ENCODE measurements at places on chromosomes 6 and 20. TPM values are rescaled to one million over a fixed set of nuclear protein-coding genes. Genes with fewer than 3 reads are reported as not detected.

C20orf204 gene
- 0.35 TPM for total RNA-seq

AVP gene
- not detected for total RNA-seq

DNA sequence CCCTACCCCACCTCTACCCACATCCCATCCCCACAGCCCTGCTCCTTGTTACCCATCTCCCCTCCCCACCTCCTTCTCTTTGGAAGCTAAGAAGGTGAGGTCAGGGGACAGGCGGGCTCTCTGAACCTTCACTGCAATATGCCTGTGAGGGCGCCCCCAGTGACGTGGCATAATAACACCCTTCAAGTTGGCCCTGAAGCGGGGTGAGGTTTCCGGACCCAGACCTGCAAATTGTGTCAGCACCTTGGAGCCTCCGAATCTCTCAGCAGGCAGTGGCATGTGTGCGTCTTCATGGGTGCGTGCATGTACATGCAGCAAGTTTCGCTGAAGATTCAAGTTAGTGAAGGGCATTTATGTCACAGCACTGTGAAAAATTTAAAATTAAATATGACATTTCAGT lies 114.6 kb downstream of the SOBP start:
- DNase-seq: no peak

DNA sequence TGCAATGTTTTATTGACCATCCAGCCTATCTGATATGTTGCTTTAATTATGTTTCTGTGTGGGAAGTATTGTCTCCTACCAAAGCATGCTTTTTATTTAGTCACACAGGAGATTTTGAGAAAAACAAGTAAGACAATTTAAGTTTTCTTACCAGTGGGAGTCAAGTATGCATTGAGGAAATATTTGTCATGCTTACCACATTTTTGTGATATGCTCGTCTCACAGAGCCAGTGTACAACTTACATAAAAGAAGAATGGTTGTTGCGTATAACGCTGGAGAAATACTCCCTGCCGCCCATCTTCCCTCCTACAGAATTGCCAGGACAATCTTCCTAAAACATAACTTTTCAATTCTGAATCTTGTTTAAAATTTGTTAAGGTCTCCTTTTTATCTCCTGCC lies 37.1 kb upstream of the FILIP1 start:
- no peak for DNase-seq

DNA sequence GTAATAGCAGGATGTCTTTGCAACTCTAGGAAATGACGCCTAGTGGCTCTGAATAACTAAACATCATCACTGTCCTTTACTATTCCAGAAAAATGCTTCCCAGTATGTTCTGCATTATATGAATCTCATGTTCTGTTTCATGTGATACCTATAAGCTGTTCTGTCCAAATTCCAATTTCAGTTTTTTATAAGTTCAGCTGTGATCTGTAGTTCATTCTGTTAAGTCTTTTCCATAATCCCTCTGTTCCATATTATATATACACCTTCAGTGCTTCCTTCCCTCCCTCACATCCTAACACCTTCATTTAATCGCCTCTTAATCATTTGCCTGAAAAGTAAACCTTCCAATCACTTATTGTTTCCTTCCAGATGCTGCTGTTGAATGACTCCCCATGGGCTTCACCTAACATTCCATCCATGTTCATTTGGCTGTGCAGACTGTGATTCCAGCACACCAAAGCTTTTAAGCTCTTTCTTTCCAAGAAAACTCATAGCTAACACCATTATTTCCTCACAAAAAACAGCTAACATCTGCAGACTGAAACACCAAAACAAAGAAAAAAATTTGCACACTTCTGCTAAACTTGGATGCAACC lies 18.6 kb downstream of the HMGCLL1 start:
- DNase-seq: no peak

DNA sequence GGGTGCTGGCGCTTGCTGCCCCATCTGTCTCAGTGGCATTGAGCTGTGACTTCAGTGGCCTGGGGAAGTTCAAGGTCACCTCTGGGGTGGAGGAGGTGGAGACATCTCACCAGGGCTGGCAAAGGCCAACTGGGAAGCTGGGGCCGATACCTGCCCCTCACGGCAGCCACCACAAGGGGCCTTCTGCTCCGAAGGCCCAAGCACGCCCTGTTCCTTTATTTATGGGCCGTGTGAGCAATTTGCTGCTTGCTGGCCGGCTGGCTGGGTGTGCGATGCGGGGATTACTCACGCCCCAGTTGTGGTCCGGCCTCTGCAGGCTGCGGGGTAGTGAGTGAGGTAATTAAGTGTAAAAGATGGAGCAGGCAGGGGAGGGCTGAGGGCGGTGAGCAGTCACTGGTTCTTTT lies 13.2 kb upstream of the SCRT2 start:
- DNase-seq: no peak

DNA sequence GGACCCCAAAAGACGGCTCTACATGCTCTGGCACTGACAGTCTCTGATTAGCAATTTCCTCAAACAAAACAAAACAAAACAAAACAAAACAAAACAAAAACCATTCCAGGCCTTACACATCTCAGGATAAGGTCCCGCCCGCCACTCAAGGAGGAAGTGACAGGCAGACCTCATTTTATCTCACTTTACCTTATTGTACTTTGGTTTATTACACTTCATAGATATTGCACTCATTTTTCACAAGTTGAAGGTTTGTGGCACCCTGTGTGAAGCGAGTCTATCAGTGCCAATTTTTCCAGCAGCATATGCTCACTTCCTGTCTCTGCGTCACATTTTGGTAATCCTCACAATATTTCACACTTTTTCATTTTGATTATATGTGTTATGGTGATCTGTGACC lies 15.2 kb downstream of the ZBP1 start:
- no peak for DNase-seq

DNA sequence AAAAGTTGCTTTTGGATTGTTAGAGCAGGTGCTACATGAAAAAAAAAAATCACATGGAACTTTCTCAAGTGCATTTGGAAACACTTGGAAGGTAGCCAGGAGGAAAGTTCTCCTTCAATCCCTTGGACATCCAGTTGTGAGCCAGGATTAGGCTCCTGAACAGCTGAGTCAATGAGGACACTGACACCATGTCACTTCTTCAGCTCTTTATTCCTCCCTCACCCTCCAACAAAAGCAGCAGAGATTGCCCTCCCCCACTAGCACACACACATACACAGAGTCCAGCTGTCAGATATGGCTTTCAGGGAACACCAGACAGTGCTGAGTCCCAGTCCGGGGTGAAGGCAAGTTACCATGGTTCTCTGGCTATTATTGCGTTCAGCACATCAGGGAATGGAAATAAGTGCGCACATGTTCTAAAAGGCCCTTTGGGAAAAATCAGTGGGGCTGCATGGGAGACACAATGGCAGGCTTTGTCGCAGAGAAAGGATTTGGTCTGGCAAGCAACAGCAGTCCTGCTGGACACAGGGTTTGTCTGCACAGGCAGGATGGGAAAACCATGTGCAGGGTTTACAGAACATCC lies 124.7 kb upstream of the MARCKS start:
- peak; percentile 39 for DNase-seq

DNA sequence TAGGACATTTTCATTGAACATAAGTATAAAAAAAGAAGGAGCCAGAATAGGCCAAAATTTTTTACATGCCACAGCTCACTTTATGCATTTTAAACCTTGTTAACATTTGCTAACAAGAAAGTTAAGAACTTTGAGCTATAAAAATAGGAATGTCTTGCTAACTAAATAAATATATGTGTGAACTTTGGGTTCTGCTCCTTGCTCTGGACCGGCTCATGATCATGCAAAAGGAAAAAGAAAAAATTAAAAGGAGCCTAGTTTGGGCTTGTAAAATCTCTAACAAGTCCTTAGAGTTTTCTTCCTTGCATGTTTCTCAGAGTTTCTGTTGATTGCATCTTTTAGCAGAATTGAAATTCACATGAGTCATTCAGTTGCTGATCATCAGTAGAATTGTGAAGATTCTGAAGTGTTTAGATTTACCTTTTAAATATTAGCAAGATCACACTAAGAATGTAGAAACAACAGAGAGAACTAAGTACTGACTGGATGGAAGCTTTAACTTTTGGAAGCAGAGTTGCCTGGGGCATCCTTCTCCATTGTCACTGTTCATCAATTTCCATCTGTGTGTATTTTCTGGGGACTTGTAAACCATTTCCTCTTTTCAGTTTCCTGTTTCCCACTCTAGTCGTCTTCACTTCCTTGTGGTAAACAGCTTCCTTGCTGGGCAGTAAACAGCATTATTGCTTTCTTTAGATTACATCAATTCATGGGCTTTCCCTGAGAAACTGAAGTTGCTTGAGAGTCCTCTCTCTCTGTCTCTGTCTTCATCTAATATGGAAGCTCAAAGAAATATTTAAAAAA lies 458.4 kb upstream of the BTBD3 start:
- no peak for DNase-seq

- DNase-seq: no peak
These were observed 97.6 kb upstream of the AKIRIN2 start for GRCh38 chr6:87799651-87800050.

DNA sequence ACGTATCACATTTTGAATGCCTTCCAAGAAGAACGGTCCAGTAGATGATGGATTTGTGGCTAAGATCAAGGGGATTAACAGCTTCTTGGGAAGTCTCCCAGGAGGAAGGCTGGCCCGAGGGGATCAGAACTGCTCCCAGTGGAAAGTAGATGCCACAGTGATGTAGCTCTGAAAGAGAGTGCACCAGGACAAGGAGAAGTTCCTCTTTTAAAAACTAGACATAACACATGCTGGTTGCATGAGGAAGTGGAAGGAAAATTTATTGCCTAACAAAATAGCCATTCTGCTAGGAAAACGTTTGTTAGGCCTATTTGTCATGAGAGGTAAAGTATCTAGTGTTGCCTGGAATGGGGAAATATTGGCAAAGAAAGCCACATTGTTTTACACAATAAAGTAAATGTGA lies 87.8 kb downstream of the CDH26 start:
- DNase-seq: no peak

GRCh38 chr6:34239893-34240292 lies 3.2 kb downstream of the HMGA1 start:
- DNase-seq: no peak

GRCh38 chr6:4345543-4345942 lies 210.2 kb upstream of the ECI2 start:
- peak; percentile 56 for DNase-seq

DNA sequence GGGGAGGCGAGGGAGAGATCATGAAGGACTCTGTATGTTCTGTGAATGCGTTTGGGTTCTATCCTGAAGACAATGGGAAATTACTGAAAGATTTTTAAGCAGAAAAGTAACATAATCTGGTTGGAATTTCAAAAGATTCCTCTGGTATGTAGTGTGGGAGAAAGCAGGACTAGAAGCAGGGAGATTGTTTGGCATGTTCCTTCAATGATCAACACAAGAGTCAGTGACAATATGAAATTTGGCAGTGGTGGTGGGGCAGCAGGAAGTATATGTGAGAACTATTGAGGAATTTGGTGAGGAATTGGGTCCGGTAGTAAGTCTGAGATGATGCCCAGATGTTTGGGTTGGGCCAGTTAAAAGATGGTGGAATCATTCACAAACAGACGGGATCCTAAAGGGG lies 348.7 kb downstream of the CD83 start:
- DNase-seq: no peak

DNA sequence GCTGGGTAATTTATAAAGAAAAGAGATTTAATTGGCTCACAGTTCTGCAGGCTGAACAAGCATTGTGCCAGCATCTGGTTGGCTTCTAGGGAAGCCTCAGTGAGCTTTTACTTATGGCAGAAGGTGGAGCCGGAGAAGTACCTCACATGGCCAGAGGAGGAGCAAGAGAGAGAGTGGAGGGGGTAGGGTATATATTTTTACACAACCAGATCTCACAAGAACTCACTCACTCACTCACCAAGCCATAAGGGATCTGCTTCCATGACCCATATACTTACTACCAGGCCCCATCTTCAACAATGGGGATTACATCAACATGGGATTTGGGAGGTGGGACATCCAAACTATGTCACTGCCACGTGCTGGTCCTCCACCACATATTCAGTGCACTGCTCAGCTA lies 152.6 kb upstream of the PRND start:
- DNase-seq: no peak

- no peak for DNase-seq
These were observed 4.7 kb upstream of the LY86 start for GRCh38 chr6:6583836-6584235.

Measured in left ventricle myocardium superior (tissue), 1 donor.